ENCODE measurements at places on chromosomes 7 and 10.

DNA sequence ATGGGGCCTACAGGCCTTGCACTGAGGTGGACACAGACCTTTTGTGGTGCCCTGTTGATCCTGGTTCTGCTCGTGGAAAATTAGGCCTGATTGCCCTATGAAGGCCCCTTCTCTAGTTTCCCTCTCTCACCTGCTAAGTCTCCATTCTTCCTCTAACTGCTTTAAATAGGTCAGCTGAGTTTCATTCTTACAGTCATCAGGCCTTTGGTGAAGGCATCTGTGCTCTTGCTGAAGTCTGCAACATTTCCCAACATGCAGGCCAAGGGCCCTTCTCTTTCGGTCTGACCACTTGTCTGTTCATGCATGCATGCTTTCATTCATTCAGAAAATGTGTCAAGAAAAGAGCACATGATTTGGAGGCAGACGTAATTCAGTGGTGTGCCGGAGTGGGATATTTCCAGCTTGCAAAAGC, 244.0 kb downstream of the BUB3 start:
- no peak for DNase-seq

- no peak for DNase-seq
Measured at GRCh38 chr7:134732728-134733127, 46.7 kb upstream of the CALD1 start.

- no peak for DNase-seq
Measured at GRCh38 chr10:76270464-76270863, 839.0 kb downstream of the LRMDA start.

GRCh38 chr10:32317795-32318357, 29.1 kb downstream of the EPC1 start:
- no peak for DNase-seq

GRCh38 chr10:61899997-61900828, 1.3 kb upstream of the ARID5B start:
- DNase-seq, result peak; percentile 57

- DNase-seq, result no peak
Measured at GRCh38 chr7:107711301-107711700, 32.6 kb upstream of the CBLL1 start.

DNA sequence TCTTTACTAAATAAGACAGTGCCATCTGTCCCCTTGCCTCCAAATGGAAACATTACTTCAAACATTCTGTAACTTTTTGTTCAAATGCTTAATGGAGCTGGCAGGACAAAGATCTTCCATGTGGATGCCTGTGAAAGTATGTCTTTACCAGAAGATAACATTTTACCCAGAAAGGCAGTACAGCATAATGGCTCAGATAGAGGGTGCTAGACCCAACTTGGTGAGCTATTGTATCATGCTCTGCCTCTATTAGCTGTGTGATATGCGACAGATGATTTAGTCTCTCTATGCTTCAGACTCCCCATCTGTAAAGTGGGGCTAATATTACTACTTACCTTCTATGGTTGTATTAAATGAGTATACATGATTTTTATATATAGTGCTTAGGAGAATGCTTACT, 8.8 kb upstream of the SMKR1 start:
- no peak for DNase-seq

DNA sequence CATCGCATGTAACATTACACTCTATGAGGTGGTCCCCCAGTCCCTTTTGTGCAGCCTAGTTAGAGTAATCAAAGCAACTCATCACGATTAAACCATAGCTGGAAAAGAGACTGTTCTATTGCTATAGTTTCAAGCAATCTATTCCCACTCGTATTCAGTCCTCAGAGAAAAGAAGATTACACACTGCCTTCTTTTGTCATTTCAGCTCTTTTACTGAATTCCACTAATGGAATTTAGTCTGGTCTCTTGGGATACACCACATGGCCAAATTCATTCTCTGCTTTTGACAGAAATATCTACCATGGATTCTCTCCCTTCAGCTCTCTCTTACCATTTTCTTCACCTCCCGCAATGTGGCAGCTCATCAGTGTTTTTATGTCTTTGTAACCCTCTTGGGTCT, 108.9 kb upstream of the HDAC9 start:
- DNase-seq, result no peak

DNA sequence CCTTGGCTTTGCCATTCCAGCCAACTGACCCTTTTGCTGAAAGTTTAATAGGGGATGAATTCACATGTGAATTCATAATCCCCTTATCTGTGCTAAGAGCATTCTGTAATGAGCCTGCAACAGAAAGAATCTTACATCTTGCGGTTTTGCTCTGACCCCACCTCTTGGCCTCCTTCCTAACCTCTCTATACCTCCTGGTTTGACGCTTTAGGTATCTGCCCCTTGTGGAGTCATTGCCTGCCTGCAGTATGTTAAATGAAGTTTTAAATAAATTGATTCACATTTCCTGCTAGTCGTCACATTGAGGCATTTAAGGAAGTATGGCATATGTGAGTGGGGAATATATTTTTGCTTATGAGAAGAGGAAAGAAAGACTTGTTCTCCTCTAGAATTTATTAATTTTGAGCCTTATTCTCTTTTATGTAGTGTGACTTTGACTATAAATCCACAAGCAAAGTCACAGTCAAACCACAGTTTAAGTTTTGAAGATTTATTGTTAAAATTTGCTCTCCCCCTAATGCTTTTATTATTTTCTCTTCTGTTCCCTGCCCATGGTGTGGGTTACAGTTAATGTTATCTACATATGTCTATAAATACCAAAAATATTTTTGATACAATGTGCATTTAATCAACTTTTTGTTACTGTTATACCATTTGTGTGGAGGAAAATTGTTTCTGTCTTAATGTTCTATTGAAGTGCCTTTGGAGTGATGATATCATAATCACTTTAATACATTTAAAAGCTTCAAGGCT, 60.9 kb downstream of the LRMDA start:
- no peak for DNase-seq

DNA sequence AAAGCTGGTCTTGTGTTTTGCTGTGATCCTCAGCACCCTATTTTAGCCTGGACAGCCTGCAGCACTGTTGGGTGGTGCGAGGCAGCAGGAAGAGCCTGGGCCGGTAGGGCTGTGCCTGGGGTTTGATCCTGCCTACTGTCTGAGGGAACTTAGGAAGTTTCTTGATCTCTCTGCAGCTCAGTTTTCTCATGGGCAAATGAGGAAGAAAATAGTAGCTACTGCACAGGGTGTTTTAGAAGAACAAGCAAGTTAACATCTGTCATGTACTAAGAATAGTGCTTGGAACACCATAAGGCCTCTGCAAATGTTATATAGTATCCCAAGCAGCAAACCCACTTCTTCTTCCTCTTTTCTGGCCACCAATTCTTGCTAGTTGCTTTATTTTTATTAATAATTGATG, 12.0 kb upstream of the AGR2 start:
- DNase-seq, result no peak

GRCh38 chr10:30818010-30818660, 188.6 kb upstream of the LYZL2 start:
- DNase-seq, result no peak

GRCh38 chr10:124296121-124296812, 122.5 kb downstream of the OAT start:
- DNase-seq, result no peak

DNA sequence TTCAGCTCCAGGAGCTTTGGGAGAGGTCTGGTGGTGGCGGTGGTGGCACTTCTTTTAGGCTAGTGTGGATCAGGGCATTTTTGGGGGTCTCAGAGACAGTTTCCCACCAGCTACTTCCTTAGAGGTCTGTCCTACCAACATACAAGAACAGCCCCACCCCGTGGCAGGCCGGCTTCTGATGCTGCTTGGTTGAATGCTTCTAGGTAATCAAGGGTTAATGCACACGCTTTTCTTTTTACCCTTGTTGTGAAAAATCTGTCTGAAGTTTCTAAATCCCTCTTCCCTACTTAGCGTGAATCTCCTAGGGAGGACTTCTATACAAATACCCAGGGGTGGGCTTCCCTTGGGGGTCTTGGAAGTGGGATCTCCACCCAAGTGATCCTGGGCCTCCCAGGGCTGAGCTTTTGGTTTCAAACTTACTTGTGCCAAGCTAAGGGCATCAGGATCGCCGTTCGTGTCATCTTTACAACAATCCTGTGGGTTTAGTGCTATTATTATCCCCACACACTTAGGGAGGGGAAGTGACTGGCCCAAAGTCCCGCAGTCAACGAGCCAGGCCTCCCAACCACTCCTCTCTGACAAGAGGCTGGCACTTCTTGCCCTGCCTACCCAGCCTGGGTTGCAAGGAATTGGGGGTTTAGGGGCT, 1.7 kb downstream of the SH2B2 start:
- peak; percentile 24 for DNase-seq

DNA sequence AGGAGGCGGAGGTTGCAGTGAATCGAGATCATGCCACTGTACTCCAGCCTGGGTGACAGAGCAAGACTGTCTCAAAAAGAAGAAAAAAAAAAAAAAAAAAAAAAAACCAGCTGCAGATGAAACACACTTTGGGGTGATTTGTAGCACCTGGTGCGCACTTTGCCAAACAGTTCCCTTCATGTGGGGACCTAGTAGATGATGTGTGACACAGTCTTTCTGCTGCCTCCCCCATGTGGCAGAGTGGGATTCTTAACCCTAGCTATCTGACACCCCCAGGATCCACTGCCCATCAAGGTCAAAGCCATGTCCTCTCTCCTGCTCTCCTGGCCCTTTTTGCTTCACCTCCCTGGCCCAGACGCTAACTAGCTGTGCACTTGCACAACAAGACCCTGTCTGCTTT, 52.1 kb upstream of the PDZD8 start:
- no peak for DNase-seq

DNA sequence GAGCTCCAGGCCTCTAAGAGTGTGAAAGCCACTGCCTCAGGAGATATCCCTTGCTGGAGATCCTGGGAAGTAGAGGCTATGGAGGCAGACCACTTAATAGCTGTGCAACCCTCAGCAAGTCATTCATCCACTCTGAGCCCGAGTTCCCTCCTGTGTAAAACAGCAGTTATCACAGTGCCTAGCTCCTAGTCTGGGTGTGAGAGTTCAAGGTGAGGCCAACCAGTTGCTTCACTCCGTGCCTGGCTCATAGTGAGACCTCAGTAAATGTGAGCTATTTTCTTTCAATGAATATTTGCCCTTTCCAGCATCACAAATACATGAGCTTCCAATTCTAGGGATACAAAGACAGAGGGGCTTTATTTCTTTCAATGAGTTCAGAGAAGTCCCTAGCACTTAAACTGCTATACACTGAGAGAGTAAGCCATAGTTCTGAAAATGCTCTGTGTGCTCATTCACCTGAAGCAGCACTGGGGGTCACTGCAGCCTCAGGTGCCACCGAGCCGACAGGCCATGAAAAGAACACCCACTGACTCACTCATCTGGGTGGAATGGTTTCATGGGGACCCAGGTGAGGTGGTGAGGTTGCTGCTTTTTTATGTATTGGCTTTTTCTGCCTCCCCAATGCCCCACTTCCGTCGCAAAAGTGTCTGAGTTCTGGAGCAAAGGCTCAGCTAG, 259.8 kb downstream of the KCNMA1 start:
- DNase-seq, result no peak

- no peak for DNase-seq
Measured at GRCh38 chr7:132247995-132248618, 328.2 kb downstream of the PLXNA4 start.

- no peak for DNase-seq
Measured at GRCh38 chr7:135717693-135718092, 10.3 kb downstream of the SLC13A4 start.

GRCh38 chr7:157003756-157004520, 6.5 kb downstream of the MNX1 start:
- no peak for DNase-seq

DNA sequence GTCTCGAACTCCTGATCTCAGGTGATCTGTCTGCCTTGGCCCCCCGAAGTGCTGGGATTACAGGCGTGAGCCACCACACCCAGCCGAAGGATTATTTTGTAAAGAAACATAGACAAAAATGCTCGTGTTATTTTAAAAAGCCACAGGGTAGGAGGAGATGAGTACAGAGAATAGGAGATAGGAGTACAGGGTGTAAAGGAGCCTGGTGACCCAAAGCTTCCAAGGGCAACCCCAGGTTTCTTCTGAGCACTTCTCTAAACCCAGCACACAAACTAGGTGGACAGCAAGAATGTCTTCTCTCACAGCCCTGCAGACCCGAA, 54.7 kb downstream of the ZNF467 start:
- no peak for DNase-seq

GRCh38 chr7:128886391-128887168, 23.9 kb downstream of the ATP6V1F start:
- no peak for DNase-seq

DNA sequence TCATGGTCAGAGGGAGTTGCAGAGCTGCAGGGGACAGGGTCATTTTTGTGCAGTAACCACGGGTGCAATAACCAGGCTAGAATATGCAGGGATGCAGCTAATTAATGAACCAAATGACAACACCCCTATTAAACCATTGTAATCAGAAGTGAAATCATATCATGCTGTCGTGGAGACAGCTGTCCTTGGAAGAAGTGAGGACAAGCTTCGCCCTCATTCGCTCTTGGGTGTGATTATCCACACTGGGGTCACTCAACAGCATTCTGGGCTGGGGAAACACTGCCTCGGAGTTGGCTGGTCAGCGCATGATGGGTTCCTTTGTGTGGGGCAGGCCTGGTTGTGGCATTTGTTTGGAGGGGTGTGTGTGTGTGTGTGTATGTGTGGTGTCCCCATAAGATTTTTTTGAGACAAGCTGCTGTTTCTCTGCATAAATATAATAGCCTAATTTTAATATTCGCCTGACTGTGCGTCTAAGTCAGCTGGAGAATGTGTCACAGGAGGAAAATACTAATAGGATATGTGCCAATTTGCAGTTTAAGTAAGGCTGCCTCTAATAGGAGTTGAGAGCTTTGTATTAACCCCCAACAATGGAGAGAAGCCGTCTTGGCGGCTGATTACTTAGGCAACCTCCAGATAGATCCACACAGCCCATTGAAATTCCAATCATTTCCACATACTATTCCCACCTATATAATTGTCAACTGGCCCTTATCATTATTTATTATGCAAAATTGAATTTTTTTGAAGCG, 149.4 kb downstream of the DNAJB6 start:
- no peak for DNase-seq

DNA sequence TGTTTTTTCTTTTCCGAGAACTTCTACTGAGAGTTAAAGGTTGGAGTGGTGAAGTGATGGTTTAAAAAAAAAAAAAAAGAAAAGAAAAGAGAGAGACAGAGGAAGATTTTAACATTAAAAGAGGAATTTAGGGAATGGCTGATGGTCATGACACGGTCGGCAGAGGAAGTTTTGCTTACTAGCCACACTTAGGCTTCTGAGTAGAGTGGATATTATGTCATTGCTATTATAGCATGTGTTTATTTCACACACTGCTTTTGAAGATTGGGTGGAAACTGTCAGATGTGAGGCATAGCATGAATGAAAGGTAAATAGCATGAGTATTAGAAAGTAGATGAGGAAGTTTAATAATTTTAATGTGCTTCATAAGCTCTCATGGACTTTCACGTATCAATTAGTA, 2.5 kb downstream of the KAT6B start:
- DNase-seq, result no peak

- DNase-seq, result no peak
Measured at GRCh38 chr10:80289451-80290287, at the start of gene MAT1A. MAT1A (minus strand) TSS chr10:80289658; CDS start chr10:80289423, 235 bp downstream.

DNA sequence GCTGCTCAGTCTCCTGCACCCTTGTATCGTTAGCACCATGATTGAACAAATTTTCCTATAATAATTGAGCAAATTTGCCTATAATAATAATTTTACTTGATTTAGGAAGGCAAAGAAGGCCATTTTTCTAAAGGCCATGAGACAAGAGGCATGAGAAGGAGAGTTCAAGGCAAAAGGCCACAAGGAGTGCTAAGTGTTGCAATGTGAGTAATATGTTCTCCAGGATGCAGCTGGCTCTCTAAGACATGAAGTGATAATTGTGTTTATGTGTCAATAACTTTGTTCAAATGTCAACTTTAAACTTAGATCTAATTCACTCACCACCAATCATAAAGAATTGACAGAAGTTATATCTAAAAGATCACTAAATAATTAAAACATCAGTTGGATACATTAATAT, 53.8 kb downstream of the SGCE start:
- no peak for DNase-seq
